Stimulated activated naive CD8-positive, alpha-beta T cell treated with anti-CD3 and anti-CD28 coated beads, Interleukin-15, Interleukin-2, amounts not matched to agents 100 U/mL and 50 U/mL, for 24 hours (primary cell): ENCODE measurements at places on chromosomes 7 and 10.

DNA sequence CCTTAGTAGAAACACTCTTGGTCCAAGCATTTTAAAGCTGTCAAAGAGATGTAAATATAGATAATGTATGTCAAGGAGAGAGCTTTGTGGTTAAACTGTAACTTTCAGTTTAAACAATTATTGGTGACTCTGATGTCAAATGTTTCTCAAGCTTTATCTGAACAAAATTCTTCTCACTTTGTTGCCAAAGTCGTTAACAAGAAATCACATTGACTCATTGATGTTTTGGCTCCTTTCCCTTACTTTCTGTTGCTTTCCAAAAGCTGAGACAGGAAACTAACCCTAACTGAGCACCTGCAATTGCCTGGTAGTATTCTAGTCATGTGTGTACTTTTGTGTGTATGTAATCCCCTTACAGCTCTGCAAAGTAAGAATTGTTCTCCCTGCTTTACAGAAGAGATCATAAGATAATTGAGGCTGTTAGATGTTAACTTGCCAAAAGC is 108.5 kb downstream of the CFTR start:
- DNase-seq = no peak

DNA sequence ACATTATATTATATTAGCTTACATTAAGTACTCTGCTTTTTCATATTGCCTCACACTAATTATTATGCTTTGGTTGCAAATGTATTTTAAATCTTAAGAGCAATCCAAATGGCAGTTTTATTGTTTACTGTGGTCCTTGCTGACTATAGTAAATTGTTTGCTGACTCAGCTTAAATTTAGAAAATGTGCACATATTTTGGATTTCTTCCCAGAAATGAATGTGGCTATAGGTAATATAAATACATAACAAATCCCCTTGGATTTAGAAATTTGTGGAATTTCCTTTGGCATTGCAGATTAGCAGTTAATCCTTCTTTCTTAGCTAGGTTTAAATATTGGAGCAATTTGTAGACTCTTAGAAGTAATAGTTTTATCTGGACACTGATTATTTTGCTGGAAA is 565.8 kb downstream of the NRG3 start:
- DNase-seq = no peak

GRCh38 chr7:152513861-152514770 is 78.3 kb upstream of the KMT2C start:
- no peak for DNase-seq

GRCh38 chr10:96955794-96956193 is 123.7 kb downstream of the LCOR start:
- no peak for DNase-seq

GRCh38 chr7:4607311-4607729 is 74.8 kb upstream of the FOXK1 start:
- no peak for DNase-seq

GRCh38 chr7:67913604-67914003 is 917.0 kb downstream of the TYW1 start:
- DNase-seq = no peak
